ENCODE measurements at places on chromosomes 12 and 14. TPM values are rescaled to one million over a fixed set of nuclear protein-coding genes. Genes with fewer than 3 reads are reported as not detected.

GRCh38 chr12:111685322-111685810 lies 390 bp downstream of the BRAP start:
- DNase-seq, result no peak

DNA sequence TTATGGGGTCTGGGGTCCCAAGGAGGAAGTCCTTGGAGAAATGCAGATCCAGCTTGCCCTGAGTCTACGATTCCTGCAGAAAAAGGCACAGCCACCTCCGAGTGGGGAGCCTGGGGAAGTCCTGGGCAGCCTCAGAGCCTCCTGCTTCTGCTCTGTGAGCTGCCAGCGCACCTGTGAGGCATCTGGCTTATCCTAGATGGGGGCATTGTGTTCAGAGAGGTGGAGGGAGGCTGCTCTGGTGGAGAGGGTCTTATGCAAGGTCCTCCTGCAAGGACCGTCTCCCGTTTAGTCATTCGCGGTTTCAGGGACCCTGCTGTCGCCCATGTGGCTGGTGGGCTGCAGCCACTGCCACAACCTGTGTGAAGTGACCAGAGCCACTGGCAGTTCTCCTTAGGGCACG lies 53.0 kb upstream of the PRMT8 start:
- DNase-seq, result no peak

GRCh38 chr14:22047115-22047514 lies 373.5 kb upstream of the OR4E1 start:
- peak; percentile 32 for DNase-seq

- DNase-seq, result no peak
Measured at GRCh38 chr12:124298685-124299410, 4.0 kb downstream of the RFLNA start.

DNA sequence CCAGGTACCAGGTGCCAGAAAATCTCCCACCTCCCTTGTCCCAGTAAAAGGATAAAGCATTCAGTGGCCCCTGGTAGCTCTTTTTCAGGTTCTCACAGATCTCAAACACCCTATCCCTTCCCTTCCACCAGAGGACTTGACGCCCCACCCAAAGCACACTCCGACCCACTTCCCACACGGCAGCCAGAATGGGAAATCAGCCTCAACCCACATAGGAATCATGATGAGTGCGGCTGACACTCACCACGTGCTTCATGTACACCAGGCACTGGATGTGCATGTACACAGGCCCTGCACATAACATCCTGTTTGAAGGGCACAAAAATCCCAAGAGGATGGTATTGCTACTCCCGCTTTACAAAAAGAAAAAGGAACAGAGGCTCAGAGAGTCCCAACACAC lies 71.9 kb downstream of the TBX3 start:
- no peak for DNase-seq

DNA sequence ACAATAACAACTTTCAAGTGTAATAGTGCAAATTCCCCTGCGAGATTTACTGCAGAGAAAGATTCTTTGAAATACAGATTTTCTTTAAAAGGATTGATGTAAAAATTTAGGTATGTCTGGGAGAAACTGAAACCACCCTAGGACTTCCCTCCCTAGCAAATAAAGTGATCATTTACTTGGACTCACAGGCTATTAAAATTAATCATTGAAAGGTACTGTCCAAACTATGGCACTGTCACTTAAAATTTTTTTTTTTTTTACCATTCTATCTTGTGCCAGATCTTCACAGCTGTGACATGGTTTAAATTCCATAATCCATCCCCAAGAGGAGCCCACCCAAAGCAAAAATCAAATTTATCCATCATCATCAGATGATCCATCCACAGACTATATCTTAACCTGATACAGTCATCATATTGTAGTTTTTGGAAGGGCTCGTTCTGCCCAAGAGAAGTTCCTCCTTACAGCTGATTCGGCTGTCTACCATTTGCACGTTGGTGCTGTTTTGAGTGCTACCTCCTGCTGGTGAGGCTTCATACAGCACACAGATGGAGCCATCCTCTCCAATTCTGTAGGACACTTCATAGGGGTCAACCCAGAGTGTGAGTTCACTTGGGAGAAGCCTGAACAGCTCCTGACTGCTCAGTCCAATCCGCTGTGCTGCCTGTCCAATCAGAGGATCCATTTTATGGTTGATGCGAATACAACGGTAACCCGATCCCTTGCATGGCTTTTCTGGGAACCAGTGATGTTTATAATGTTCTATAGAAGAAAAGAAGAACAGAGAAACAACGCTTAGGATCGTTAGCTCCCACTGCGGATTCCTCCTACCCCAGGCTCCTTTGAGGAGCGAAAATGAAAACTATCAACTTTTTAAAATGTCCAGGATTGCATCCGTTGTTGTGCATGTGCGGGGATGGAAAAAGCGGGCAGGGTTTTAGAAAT lies 1.7 kb downstream of the BTG1 start:
- DNase-seq, result peak; percentile 83

The IFT43 gene
- polyA plus RNA-seq, result 23.4 TPM

The KRT71 gene
- polyA plus RNA-seq, result not detected

The TAS2R42 gene
- polyA plus RNA-seq, result not detected

The TMEM260 gene
- 9.6 TPM for polyA plus RNA-seq

The GPR68 gene
- 0.82 TPM for polyA plus RNA-seq

Measured in forelimb muscle (tissue), 1 donor.